Activated CD4-positive, alpha-beta T cell treated with anti-CD3 and anti-CD28 coated beads, Interleukin-2, amount 10 ng/mL, durations not matched to agents 7 days and 5 days (primary cell): ENCODE measurements at places on chromosomes 2 and 18.

DNA sequence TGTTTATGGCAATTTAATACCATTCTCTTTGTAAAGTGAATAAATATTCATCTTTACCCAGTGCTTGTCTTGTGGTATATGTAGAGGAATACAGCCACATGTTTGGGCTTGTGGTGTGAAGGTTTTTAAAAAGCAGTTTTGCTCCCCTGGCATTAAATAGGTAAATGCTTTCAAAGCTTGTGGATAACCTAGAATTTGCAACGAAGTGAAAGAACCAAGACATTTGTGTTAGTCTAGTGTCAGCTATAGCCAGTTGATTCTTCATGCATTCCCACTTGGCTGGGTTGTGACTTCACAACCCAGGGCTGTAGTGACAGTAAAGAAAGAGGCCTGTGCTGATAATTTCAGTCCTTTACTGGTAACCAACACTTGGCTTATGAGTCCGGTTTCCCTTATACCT, 32.9 kb upstream of the TOGARAM2 start:
- H3K27me3 ChIP-seq = no peaks in the 10 kb centered on the region
- DNase-seq = no peak
- peaks cover 4% of the 10 kb centered on the region for H3K4me1 ChIP-seq
- no peak overlapping the region for H3K27ac ChIP-seq
- H3K4me3 ChIP-seq = no peak overlapping the region

DNA sequence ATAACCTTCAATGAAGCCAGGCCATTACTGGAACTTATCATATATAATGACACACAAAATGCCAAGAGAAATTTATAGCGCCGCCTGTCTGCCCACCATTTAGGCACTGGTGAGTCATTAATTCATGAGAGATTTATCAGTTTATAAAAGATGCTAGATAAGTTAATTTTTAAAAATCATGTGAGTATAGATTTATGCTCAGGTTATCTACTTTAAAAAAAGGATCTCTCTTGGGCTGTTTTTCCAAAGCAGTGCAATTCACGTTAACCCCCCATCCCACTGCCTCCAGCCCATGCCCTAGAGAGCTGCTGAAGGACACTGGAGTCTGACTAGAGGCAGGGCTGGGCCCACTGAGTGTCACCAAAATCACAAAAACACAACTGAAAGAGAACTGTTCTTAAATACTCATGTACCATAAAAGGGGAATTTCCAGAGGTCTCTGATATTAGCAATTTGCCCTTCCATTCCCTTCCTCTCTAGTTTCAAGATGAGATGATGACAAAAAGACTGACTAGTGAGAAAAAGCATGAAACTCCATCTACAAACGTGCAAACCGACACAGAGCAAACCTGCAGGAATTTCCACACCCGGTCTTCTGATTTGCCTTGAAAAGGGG, 160.8 kb downstream of the BCL2 start:
- DNase-seq = no peak
- peak overlapping the region; percentile 90 for H3K27ac ChIP-seq

DNA sequence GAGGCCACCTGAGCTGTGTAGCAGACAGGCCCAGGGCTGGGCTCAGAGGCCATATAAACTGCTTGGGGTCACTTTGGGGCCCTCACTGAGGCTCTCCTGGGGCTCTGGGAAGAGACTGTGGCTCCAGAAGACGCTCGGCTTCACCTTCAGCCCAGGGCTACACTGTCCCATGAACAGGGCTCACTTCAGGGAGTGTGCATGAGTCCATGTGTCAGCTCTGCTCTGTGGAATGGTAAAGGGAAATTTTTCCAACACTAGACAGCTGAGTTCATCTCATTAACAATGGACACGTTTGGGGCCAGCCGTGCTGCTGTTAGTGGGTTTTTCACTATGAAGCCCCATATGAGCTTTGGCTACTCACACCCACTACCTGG, 65.4 kb upstream of the TFCP2L1 start:
- H3K36me3 ChIP-seq = peaks cover 36% of the 10 kb centered on the region
- H3K27me3 ChIP-seq = no peaks in the 10 kb centered on the region
- H3K4me1 ChIP-seq = peaks cover 2% of the 10 kb centered on the region
- no peak overlapping the region for H3K27ac ChIP-seq

GRCh38 chr2:238169708-238170251, 11.0 kb downstream of the ERFE start:
- peaks cover 22% of the 10 kb centered on the region for H3K36me3 ChIP-seq
- peaks cover 7% of the 10 kb centered on the region for H3K27me3 ChIP-seq
- H3K4me3 ChIP-seq = no peak overlapping the region
- no peak for DNase-seq
- no peak overlapping the region for H3K27ac ChIP-seq

- peak overlapping the region; percentile 67 for H3K4me3 ChIP-seq
- no peak overlapping the region for H3K27ac ChIP-seq
- peaks cover 15% of the 10 kb centered on the region for H3K36me3 ChIP-seq
- peaks cover 52% of the 10 kb centered on the region for H3K4me1 ChIP-seq
Measured at GRCh38 chr2:42101206-42102023, 53.6 kb downstream of the PKDCC start.

DNA sequence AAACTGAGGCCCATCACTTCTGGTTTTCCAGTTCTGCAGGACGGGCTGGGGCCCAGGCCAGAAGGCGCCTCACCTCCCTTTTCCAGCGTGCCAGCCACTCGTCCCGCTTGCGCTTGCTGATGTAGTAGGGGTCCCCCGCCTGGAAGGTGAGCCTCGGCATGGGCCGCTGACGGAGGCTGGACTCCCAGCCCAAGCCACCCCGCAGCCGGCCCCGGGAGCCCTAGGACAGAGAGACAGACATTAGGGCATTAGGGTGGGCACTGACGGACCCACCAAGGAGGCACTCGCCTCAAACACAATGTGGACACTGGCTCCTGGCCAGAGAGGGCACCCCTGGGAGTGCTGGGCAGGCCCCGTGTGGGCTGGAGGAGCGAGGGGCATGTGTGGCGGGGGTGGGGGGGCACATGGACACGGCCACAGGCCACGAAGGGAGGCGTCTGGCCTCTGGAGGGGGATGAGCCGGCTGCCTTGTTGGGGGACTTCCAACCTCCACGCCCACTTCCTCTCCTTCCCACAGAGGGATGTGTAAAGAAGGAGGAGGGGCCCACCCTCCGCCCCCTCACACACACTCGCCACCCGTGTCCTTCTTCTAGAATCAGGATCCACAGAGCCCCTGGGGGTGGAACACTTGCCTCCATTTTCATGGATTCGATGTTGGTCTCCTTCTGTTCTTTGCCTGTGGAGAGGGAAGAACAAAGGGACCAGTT, 66.7 kb downstream of the DNMT3A start:
- no peak overlapping the region for H3K4me3 ChIP-seq
- H3K27me3 ChIP-seq = no peaks in the 10 kb centered on the region
- H3K4me1 ChIP-seq = peaks cover 69% of the 10 kb centered on the region
- DNase-seq = peak; percentile 39
- peaks cover 44% of the 10 kb centered on the region for H3K36me3 ChIP-seq

- no peaks in the 10 kb centered on the region for H3K4me1 ChIP-seq
- DNase-seq = no peak
- H3K27ac ChIP-seq = no peak overlapping the region
- H3K36me3 ChIP-seq = peaks cover 8% of the 10 kb centered on the region
- H3K27me3 ChIP-seq = no peaks in the 10 kb centered on the region
Measured at GRCh38 chr18:51020536-51020935, 9.5 kb upstream of the SMAD4 start.

DNA sequence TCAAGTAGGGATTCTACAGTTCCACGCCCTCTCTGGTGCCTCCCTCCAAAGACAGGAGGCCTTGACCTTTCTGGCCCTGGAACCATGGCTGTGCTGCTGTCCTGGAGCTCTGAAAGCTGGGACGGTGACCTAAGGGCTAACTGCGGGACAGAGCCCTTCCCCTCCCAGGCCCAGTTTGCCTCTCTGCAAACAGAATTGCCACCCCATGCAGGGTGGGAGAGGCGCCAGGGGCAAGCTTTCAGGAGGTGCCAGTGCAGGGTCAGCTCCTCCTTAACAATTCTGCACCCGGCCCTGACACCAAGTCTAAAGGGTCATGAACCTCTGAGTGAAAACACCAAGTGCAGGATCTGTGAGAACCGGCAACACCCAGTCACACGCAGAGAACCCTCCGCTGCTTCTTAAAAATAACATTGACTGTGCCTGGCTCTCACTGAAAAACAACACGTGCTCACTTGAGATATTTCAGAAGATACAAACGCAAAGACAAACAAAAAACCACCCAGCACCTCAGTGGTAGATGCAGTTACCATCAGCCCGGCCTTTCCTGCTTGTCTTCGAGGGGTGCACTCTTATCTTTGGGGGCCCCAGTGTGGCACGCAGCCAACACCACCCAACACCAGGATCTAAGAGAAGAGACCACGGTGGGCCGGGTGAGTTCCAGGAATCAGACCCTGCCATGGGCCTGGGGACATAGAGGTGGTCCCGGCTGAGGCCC, 1.1 kb upstream of the SNED1 start:
- no peak overlapping the region for H3K4me3 ChIP-seq
- H3K36me3 ChIP-seq = no peaks in the 10 kb centered on the region
- DNase-seq = no peak

DNA sequence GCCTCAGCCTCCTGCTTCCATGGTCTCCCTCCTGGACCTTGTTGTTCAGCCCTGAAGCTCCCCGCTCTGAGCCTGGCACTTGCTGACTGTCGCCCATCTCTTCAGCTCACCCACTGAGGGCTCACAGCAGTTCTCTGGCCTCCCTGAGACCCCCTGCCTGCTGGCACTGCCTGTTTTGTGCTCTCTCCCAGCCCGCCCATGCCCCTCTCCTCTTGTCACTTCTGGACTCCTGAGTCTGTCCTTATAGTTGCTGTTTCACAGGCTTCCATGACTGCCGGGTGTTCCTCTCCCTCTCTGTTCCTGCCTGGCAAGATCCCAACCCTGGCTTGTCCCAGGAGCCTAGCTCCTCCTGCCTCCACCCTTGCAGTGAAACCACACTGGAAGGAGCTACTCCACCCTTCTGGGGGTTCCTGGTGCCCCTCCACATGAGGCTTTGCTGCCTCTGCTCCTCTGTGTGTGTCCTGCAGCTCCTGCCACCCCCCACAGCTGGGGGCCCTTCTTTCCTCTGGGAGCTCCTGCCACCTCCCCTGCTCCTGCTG, 110.6 kb downstream of the CEP192 start:
- DNase-seq = no peak
- H3K36me3 ChIP-seq = peaks cover 73% of the 10 kb centered on the region
- H3K4me3 ChIP-seq = no peak overlapping the region
- peaks cover 6% of the 10 kb centered on the region for H3K4me1 ChIP-seq
- H3K27me3 ChIP-seq = no peaks in the 10 kb centered on the region

DNA sequence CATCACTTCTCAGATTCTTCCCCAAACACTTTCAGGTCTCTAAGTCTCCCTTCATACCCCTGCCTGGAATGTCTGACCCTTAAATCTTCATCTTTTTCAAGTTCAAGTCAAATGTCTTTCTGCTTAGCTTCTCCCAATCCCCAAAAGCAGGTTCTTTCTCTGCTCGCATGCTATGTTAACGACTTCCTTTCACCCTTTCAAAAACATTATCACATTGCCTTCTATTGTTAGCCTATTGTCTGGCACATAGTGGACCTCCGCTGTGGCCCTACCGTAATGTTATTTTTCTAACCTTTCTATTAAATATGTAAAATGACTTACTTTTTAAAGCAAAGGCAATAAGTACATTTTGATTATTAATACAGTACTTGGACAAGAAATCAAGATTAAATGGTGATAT, 2.2 kb downstream of the CDKL4 start:
- peak overlapping the region; percentile 4 for H3K27ac ChIP-seq
- H3K4me3 ChIP-seq = no peak overlapping the region
- peaks cover 32% of the 10 kb centered on the region for H3K4me1 ChIP-seq
- peaks cover 4% of the 10 kb centered on the region for H3K27me3 ChIP-seq
- H3K36me3 ChIP-seq = no peaks in the 10 kb centered on the region
- no peak for DNase-seq

GRCh38 chr2:178513876-178514275, 33.6 kb downstream of the PLEKHA3 start:
- peaks cover 20% of the 10 kb centered on the region for H3K4me1 ChIP-seq
- no peak overlapping the region for H3K27ac ChIP-seq
- DNase-seq = no peak
- peaks cover 42% of the 10 kb centered on the region for H3K36me3 ChIP-seq
- H3K4me3 ChIP-seq = no peak overlapping the region

DNA sequence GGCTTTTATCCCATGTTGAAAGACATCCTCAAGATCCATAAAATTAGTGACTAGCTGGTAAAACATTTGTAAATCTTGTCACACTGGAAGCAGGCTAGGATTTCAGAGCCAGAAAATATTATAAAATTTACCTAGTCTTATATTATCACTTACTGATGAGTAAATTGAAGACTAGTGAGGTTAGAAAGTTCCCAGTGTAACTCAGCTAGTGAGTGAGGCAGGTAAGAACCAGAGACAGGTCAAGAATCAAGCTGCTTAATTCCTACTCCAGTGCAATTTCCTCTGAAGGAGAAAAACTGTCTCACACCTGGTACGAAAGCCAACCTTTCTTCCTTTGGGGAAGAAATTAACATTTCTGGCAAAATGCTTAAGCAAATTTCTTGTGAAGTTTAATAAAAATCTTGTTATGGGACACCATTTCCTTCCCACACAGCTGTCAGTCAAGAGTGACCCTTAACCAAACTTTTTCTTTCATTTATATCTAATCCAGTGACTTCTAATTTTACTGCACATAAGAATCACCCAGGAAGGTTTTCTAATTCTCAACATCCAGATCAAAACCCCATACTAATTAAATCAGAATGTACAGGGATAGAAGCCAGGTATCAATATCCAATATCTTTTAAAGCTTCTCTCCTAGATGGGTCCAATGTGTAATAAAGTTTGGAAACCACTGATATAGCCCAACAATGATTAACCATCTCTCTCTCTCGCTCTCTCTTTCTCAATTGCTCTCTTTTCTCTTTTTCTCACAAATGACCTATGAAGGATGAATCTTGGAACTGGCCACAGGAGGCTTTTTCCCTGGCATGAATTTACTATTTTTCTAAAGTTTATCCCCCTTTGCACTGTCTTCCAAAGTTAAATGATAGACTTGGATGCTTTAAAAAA, 264.3 kb upstream of the SLC39A10 start:
- no peak overlapping the region for H3K4me3 ChIP-seq
- H3K27me3 ChIP-seq = no peaks in the 10 kb centered on the region
- no peaks in the 10 kb centered on the region for H3K4me1 ChIP-seq

GRCh38 chr2:234345921-234346320, 151.0 kb downstream of the ARL4C start:
- no peaks in the 10 kb centered on the region for H3K27me3 ChIP-seq
- H3K36me3 ChIP-seq = peaks cover 12% of the 10 kb centered on the region
- no peak overlapping the region for H3K4me3 ChIP-seq
- H3K27ac ChIP-seq = no peak overlapping the region
- peaks cover 29% of the 10 kb centered on the region for H3K4me1 ChIP-seq

DNA sequence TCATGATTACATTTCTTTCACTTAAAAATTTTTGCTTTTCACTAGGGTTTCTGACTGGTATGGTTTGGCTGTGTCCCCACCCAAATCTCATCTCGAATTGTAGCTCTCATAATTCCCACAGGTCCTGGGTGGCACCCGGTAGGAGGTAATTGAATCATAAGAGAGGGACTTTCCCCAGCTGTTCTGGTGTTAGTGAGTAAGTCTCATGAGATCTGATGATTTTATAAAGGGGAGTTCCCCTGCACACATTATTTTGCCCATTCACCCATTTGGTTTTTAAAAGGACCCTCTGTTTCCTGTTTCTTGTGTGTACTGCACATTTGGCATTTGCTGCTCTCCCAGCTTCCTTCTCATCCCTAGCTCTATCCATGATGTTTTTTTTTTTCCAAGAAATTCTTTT, 27.8 kb upstream of the NETO1 start:
- no peaks in the 10 kb centered on the region for H3K36me3 ChIP-seq
- no peak overlapping the region for H3K4me3 ChIP-seq
- DNase-seq = no peak
- no peak overlapping the region for H3K27ac ChIP-seq
- no peaks in the 10 kb centered on the region for H3K27me3 ChIP-seq

- no peaks in the 10 kb centered on the region for H3K4me1 ChIP-seq
- H3K4me3 ChIP-seq = no peak overlapping the region
- no peak overlapping the region for H3K27ac ChIP-seq
- no peak for DNase-seq
- H3K27me3 ChIP-seq = peaks cover 14% of the 10 kb centered on the region
Measured at GRCh38 chr18:50127516-50128210, 67.3 kb downstream of the MYO5B start.
